ENCODE measurements at places on chromosomes 1 and 21. TPM values are rescaled to one million over a fixed set of nuclear protein-coding genes. Genes with fewer than 3 reads are reported as not detected.
A peak's percentile ranks its signal among the peaks of the same experiment; 100 is the strongest.

Gene LCE2B
- not detected for polyA plus RNA-seq

- no peak for DNase-seq
These were observed 99.0 kb downstream of the KCNN3 start for GRCh38 chr1:154770897-154771594.

DNA sequence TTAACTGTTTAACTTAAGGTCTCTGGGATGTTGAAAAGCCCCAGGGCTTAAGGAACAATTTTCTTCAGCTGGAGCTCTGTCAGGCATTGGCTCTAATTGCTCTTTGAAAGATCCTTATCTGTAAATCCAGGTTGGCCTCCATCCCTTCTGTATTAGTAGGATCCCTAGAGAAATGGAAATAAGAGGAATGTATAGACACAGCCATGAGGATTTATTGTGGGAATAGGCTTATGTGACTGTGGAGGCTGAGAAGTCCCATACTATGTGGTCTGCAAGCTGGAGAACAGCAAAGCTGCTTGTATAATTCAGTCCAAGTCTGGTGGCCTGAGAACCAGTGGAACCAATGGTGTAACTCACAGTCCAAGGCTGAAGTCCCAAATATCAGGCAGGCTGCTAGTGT lies 47.6 kb upstream of the VAV3 start:
- DNase-seq, result no peak

DNA sequence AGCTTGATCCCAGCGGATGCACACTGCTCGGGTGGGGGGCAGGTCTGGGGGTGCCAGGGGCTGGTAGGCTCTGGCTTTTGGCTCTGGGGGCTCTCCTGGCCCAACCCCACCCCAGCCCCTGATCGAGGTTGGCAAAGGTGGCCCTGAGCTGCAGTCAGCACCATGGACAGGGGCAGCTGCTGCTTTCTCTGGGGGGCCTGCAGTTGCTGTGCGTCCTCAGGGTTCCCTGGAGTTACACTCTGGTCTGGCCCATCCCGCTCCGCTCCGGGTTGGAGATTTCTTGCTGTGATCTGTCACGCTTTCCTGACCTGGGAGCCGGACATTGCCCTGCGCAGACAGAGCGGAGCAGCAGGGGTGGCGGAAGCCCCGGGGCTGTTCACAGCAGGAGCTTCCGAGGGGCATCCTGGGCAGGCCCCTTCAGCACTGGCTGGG lies 8.0 kb upstream of the PLCH2 start:
- DNase-seq, result no peak

GRCh38 chr1:213227458-213227857 lies 176.4 kb downstream of the RPS6KC1 start:
- DNase-seq, result no peak

Gene NHLH1
- polyA plus RNA-seq, result 0.05 TPM

DNA sequence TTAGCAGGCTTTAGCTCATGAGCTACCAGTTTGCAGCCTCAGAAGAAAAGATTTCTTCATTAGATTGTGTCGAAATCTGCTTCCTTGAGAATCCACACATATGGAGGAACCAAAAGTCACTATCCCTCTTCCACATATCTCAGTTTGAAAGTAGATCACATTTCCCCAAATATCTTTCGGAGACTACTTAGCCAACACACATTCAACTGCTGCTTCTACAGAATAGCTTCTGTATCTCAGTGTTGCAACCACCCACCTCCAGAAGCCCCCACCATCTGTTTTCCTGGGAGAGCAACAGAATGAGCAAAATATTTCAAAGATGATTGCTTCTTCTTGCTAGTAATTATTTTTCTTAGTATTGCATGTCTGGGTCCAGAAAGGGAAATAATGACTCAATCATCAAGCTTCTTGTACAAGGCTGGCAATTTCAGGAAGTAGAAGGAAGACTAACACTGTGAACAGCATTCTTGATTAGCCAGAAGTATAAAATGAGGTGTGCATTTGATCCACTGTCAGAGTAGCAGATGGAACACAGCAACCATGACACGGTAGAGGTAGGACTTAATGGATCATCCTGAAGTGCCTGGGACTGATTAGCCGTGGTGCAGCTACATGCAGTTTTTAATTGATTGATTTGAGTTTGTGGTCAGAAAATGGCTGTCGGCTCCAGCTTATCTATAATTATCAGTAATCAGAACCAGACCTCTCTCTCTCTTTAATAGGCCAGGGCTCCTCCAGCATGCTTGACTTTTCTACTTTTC lies 24.9 kb downstream of the ZC3H11B start:
- no peak for DNase-seq

GRCh38 chr1:241513378-241513777 lies 6.2 kb downstream of the FH start:
- DNase-seq, result no peak

GRCh38 chr1:192493584-192493983 lies 82.0 kb upstream of the RGS1 start:
- DNase-seq, result no peak

DNA sequence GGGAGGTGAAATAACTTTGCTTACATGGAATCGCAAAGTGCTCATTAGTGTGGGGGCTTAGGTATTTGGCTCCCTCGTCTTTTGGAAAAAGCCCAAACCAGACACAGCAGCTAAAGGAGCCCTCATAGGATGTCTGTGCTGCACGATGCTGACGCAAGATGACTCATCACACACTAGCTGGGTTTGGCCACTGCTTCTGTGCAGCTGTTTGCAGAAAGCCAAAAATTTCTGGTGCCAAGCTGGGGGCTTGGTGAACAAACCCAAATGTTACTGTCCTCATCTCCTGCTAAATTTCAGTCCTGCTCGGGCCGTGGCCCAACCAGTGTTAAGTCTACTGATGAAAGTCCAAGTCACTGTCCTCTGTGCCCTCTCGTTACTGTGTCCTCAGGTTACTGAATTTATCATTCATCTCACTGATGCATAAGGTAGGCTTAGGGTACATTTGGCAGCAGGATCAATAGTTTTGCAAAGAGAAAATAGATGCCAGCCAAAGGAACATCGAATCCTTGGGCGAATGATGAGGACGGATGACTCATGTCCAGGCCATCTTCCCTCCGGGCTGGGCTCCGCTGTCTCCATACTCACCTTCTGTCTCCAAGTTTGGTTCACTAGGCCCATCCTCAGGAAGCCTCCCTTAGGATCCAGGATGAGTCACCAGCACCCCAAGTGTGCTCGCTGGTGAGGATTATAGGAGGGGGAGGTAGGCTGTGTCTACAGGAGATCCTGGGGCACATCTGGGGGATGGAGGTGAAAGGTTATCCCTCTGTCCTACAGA lies 177.7 kb downstream of the ADSS2 start:
- DNase-seq, result no peak

- peak; percentile 33 for DNase-seq
These were observed 120.7 kb downstream of the S1PR1 start for GRCh38 chr1:101357444-101357986.

DNA sequence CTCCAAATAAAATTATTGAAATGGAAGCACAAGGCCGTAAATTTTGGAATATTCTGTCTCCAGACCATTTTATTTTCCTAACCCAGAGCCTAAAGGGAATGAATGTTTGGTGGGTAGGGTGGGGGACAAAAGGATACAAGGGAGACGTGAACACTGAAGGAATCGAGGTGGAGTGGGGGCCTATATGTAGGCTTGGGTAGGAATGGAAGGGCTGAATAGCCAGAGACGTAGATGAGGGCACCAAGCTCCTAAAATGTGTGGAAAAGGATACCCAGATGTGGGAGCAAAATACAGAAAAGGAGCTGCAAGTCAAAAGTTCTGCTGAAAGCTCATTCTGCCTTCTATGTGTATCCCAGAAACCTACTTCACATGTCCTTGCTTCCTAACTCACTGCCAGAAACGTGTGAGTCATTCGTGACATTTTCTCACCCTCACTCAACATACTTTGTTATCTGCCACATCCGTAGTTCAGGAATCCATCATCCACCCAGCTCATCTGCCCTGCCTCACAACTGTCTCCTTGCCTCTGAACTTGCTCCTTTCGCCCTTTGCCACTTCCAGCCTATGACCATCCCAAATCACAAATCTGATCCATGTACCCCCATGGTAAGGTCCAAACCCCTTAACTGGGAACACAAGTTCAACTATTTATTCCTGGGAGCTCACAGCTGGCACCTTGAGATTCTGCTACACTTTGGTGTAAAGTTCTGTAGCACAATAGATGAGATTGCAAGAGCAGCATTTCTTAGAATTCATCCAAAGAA lies 84.1 kb upstream of the PRDX6 start:
- DNase-seq, result no peak

Gene FAM3B
- polyA plus RNA-seq, result 17.6 TPM

GRCh38 chr1:88088481-88088880 lies 595.6 kb upstream of the PKN2 start:
- no peak for DNase-seq
